HFF-Myc (cell line): ENCODE measurements at places on chromosomes 11 and 22.
A peak's percentile ranks its signal among the peaks of the same experiment; 100 is the strongest.

- DNase-seq, result no peak
Observed at GRCh38 chr11:15901054-15901453, 455.3 kb downstream of the SOX6 start.

DNA sequence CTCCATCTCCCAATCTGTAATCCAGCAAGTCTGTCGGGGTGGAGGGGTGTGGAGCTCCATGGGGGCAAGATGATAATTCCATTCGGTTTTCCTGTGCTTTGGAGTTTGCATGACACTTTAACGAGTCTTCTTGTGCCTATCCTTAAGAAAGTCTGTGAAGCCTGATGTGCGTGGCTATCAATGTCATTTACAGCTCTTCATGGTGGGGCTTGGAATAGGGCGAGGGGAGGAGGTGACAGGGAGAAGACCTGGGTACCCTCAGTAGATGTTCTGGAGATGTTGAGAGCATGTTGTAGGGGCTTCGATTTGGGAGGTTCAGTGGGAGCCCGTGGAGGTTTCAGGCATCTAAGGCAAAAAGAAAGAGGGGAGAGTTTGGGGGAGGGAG lies 579 bp upstream of the PHLDB1 start:
- DNase-seq, result no peak

DNA sequence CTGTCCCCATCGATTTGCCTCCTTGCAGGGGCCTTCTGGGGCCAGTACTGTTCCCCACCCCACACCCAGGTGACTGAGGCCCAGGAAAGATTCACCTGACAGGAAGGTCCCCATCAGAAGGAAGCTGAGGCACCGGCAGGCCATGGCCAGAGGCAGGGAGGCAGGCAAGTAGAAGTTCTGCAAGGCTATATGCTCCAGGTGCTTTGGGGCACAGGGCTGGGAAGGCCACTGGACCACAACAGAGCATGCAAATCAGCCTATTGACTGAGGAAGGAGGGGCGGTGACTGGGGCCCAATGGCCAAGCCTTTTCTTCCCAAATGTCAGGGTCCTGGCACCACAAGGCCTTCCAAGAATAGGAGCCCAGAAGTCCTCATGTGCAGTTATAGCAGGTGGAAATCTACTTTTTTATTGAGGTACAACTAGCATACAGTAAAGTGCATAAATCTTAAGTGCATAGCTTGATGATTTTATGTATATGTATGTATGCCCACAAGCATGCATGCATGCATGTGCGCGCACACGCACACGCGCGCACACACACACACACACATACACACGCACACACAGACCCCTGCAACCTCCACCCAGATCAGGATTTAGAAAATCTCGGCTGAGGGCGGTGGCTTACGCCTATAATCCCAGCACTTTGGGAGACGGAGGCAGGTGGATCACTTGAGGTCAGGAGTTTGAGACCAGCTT lies at the start of gene VPREB3:
Gene VPREB3, minus strand, starts transcription at position 206 of the 700 bp plus-strand sequence. Its CDS starts 62 bp downstream, at position 144.
- no peak for DNase-seq

DNA sequence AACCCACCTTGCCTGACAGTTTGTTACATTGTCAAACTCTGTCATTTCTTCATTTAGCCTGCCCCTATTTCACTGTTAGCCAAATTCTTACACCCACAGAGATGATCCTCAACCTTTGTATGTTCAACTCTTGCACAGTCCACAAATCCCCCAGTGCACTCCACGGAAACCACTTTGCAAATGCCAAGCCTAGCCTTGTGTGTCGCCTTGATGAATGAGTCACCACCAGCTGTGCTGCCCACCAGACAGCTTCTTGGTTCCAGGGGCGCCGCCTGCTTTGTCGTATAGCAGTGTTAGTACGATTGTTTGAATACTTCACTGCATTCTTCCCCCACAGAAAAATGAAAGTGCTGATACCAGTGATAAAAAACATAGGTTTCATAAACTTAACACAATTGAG lies 686.3 kb downstream of the NTM start:
- peak; percentile 40 for DNase-seq

DNA sequence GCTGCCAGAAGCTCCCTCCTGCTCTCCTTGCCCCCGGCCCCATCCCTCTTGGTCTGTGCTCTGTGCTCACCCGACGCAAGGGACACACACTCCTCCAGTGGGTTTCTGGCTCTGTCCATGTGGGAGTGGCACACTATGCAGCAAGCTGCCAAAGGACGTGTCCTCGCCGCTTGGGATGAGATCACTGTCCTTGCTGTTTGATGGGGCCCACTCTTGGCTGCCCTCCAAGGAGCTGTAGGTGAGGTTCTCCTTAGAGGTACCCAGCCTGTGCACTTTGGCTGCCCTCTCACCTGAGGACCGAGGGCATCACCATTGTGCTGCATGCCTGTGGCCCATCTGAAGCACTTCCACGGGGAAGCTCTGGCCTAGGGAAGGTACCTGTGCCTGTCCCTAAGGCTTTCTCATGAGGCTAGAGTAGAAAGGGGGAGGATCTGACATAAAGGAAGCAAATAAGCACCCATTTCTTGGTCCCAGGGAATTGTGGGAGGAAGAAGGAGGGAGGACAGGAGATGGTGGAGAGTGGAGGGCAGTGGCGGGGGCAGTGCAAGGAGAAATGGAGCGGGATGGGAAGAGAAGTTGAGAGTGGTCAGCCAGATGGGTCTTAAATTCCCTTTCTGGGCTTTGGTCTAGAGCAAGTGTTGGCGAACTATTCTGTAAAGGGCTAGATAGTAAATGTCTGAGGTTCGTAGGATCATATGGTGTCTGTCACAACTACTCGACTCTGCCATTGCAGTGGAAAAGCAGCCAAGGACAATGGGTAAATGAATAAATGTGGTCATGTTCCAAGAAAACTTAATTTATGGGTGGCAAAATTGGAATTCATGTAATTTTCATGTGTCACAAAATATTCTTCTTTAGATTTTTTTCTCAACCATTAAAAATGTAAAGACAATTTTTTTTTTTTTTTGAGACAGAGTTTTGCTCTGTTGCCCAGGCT lies 47.0 kb upstream of the AMPD3 start:
- no peak for DNase-seq

DNA sequence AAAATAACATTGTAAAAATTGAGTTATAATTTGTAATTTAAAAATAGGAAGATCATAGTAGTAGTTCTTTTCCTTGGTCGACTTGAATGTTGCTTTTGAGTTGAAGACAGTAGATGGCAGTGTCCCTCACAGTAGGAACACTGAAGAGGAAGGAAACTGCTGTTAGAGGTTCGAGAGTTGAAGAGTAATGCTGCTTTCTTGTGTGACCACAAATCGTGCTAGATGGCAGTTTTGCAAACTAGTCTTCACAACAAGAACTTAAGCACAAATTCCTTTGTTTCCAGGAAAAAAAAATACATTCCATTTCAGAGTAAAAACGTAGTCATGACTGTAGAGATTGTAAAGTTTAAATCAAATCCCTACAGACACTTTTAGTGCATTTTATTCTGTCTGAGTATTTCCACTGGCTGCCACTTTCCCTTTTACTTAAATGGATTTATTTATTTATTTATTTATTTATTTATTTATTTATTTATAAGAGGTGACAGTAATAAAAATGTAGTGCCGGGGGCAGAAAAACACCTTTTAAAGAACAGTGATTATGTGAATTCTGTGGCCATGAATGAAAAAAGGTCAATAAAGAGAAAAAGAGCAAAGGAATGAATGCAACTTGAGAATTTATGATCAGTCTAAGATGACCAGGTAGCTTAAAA lies 54.6 kb downstream of the SPECC1L start:
- DNase-seq, result peak; percentile 84

DNA sequence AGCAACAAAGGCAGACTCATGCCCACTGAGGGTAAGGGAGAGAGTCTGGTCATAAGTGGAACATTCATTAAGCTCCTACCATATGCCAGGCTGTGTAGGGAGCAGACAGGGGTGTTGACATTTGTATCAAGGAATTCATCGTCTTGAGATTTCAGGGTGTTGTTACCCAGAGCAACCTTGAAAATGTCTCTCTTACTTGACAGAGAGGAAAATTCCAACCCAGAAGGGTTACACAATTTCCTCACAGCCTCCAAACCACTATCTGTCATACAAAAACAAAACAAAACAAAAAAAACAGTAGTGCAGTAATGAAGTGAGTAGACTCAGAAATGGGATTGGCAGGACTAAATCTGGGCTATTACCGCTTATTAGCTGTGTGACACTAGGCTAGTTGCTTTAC lies 113.2 kb downstream of the MIAT start:
- DNase-seq, result no peak

DNA sequence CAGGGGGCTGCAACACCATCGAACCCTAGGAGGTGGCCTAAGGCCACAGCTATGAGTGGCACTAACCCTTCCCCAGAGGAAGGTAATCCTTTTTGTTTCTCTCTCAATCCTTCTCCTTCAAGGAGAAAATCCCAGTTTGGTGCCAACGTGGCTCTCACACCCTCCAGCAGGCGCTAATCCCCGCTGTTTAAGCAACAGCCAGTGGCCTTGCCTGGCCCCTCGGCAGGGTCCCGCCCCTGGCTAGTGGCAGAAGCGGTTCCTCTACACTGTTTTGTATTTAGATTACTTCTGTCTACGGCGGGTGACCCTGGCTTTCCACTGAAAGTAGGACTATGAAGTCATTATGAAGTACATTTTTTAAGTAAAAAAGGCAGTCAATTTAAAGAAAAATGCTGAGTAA lies 15.5 kb downstream of the GNAZ start:
- DNase-seq, result no peak

DNA sequence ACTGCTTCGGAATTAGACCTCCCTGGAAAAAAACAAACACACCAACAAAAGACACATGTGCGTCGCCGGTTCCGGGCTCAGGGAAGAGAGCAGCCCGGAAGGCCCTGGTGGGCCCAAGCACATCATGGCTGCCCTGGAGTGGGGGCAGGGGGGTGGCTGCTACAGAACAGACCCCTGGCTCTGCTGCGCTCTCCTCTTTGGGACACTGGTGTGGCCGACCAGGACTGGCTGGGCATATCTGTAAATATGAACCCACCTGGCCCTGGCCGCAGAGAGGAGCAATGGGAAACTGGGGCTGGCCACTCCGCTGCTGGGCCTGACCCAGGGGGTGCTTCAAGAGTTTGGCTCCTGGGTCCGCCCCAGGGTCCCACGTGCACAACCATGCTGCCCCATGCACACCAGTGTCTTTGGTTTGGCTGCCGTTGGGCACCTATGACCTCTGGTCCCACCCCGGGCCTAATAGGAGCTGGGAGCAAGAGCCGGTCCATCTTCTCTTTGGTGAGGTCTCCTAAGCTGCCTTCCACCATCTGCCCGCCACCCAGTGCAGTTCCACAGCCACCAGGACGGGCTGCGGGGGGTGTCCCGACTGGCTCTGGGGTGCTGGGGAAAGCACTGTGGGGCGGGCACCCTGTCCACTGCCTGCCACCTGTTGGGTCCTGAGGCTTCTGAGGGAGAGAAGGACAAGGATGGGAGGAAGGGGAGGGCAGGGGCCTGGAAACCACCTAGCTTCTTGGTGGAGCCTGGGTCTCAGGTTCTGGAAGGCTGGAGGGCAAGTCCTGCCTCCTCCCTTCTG lies 30.1 kb downstream of the PPM1F start:
- no peak for DNase-seq

DNA sequence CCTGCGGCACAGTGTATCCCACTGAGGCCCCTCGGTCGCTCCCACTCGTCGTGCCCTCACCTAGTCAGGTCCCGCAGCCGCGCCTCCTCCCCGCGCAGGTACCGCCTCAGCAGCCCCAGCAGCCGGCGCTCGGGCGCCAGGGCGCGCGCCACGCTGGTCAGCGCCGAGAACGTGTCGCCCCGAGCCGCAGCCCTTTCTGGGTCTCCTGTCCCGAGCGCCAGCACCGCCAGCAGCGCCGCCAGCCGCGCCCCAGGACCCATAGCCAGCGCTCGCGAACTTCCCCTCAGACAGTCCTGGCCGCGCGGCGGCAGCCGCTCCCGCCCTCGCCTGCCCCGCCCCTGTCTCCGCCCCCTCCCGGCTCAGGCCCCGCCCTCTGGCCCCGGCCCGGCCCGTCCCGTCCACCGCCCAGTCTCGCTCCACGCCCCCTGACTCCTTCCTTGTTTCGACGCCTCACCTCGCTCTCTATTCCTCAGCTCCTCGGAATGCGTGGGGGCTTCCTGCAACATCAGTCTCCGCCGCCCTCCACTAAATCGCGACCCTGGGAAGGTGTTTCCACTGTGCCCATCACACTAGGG lies at the start of gene P4HA3:
Gene P4HA3, minus strand, starts transcription at position 289 of the 575 bp plus-strand sequence. Its CDS starts 29 bp downstream, at position 260.
- DNase-seq, result no peak

DNA sequence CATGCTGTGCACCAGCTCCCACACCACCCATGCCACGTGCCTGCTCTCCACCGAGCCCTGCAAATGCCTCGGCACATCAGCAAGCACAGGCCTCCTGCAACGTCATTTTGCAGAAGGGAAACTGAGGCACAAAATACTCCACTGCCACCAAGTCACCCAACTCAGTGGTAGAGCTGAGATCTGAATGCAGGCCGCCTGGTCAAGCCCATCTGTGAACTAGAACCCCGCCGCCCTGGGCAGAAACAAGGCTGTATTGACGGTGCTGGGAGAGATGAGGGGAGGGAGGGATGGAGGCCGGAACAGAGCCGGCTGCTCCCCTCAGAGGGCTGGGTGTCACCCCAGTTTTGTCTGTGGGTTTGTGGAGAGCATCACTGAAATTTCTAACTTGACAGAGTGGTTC lies 81.4 kb downstream of the CDKN1C start:
- no peak for DNase-seq

GRCh38 chr11:95065336-95065735 lies 1.4 kb upstream of the SRSF8 start:
- DNase-seq, result no peak

- DNase-seq, result no peak
Observed at GRCh38 chr11:111778047-111778558, 11.9 kb upstream of the PPP2R1B start.

DNA sequence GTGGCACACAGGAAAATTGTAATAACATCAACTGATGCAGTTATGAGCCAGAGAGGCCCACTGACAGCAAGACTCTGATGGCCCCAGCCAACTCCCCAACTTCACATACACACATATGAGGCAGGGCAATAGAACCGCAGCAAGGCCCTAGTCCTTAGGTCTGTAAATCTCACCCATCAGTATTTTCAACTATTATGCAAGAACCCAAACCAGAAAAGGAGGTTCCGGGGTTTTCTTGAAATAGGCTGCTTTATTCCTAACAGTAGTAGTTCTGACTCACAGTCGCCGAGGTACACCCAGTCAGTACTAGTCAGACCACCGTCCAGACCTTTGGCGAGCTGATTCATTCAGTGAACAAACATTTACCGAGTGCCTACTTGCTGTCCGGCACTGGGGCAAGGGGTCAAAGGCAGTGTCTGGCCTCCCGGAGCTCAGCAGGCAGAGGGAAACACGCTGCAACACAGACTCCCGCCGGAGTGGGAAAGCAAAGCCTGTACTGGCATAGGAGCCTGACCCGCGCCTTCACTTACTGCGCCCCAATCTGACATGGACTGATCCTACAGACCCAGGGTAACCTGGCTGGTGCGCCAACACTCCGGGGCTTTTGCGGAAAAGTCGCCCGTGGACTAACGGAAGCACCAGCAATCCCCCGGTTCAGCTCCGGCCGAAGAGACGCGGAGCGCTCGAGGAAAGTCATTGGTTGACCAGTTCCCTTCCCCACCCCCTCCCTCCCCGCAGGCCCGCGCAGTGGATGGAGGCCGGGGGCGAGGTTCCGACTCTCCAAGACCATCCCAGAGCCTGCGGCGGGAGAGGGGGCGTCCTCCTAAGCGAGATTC lies 1.3 kb downstream of the PLEKHA7 start:
- no peak for DNase-seq

GRCh38 chr22:44287121-44287693 lies 25.5 kb downstream of the SHISAL1 start:
- no peak for DNase-seq

- no peak for DNase-seq
Observed at GRCh38 chr11:131278472-131278871, 91.9 kb upstream of the NTM start.

GRCh38 chr11:33383920-33384209 lies 126.7 kb downstream of the HIPK3 start:
- no peak for DNase-seq
